ENCODE measurements at places on chromosomes 5 and 9.

- DNase-seq, result no peak
These were observed 77.2 kb upstream of the KLF9 start for GRCh38 chr9:70491426-70492318.

GRCh38 chr9:137757139-137757538 is 120.4 kb upstream of the CACNA1B start:
- DNase-seq, result no peak

GRCh38 chr9:69456201-69456600 is 131.2 kb downstream of the ENTREP1 start:
- DNase-seq, result no peak

DNA sequence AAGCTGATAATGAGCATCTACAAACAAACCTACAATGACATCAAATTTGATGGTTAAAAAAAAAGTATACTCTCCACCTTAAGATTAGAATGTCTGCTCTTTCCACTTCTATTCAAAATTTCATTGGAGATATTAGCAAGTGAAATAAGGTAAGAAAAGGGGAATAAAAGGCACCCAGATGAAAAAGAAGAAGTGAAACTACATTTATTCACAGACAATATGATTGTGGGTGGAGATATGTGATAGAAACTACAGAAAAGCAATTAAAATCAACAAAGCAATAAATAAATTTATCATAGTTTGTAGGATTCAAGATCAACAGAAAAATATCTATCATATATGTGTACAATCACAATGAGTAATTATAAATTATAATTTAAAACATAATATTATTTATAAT is 395.1 kb upstream of the CCNH start:
- DNase-seq, result no peak

DNA sequence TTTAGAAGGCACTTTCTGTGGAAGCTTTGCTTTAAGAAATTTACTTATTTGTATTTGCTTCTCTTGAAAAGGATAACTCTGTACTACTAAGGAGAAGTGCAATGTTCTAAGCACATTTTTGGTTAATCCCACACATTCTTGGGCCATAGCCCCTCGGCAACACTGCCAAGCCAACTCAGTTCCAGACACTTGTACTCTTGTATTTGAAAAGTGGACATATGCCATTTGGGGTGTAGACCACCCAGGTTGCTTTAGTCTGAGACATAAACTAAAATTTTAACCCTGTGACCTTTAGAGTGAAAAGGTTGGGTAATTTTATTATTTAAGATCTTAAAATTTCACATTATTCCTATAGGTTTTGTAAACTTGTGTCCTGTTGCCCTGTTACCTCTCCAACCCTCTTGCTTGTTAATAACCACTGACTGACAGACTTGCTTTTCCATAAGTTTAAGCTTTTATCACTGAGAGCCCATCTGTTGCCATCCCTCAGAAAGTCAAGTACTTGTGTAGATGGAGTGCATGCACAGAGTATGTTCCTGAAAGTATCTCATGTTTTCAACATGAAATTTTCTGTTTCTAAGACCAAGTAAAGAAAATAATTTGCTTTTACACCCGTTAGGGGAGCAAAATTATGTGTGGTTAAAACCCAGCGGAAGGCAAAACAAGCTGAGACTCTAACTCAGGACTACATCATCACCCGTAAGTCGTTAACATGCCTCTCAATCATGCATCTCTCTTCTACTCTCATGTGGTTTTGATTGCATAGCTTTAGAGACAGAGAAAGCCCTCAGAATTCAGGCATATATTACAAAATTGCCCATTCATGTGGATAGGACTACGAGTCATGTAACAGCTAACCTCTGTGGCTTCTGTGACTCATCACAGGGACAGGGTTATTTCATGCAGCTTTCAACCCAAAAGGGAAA is 117.3 kb downstream of the GDNF start:
- no peak for DNase-seq

- DNase-seq, result no peak
These were observed 454.4 kb downstream of the NR2F1-AS1 start for GRCh38 chr5:93126634-93127033.

- no peak for DNase-seq
These were observed 10.5 kb upstream of the ARAP3 start for GRCh38 chr5:141692533-141692888.
